ENCODE measurements at places on chromosomes 2 and 18.
A peak's percentile ranks its signal among the peaks of the same experiment; 100 is the strongest.

DNA sequence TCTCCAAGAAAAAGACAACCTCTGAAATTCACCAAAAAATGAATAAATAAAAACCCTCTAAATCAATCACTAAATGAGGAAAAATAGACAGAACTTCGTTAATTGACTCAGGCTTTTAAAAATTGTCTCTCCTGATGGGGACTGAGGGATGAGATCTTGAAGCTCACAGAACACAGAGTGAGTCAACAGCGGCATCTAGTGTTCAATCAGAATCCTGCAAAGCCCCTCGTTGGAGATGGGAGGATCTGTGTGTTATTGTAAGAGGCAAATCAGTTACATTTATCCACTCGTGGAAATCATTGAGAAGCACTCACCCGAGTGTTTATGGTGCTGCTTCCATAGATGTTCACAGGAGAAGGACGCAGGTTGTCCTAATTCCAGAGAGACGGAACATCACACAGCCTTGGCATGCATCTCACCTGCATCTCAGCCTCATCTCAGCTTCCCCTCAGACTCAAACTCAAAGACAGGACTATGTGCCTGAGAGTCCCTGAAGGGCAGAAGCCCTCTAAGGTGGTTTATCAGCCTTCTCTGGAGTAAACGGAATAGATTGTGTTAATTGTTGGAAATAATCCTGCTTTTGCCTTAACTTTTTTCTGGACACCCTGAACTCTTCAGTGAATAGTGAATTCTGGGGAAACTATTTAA, 82.0 kb downstream of the MREG start:
- peak; percentile 61 for DNase-seq

GRCh38 chr2:77005522-77005921, 516.7 kb downstream of the LRRTM4 start:
- DNase-seq: no peak

DNA sequence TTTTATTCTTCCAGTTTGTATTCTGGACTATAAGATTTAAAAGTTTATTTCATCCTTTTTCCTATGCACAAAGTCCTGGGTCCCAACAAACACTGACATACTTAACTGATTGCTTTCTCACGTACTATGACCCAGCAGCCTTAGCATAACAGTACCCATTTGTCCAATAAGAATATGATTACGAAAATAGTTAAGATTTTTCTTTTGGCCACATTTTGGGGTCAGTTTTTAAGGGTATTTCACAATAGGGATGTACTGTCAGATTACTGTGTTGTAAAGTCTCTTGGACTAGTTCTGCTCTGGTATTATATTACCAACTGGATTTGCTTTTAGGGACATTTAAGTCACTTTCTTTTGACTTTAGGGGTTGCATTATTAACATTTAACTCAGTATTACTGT, 46.1 kb downstream of the TTC39C start:
- DNase-seq: no peak

- no peak for DNase-seq
These were observed 9.7 kb downstream of the TMEM18 start for GRCh38 chr2:667332-667999.

- DNase-seq: no peak
These were observed 197.1 kb downstream of the LOXHD1 start for GRCh38 chr18:46459789-46460455.

DNA sequence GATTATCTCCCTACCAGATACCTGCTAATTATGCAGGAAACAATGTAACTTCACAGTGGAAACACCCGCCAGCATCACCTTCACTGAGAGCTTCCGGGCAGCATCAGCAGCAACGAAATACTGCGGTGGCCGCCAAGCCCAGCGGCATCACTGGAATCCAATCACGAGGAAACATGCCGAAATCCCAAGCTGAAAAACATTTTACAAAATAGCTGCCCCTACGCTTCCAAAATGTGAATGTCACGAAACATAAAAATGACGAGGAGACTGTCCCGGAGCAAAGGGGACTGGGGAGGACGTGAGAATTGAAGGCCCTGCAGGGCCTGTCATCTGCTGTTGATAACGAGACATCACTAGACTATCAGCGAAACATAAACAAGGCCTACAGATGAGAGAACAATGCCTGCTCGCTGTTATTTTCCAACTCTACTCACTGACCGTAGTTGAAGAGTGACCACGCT, 82.6 kb downstream of the HDAC4 start:
- peak; percentile 23 for DNase-seq

DNA sequence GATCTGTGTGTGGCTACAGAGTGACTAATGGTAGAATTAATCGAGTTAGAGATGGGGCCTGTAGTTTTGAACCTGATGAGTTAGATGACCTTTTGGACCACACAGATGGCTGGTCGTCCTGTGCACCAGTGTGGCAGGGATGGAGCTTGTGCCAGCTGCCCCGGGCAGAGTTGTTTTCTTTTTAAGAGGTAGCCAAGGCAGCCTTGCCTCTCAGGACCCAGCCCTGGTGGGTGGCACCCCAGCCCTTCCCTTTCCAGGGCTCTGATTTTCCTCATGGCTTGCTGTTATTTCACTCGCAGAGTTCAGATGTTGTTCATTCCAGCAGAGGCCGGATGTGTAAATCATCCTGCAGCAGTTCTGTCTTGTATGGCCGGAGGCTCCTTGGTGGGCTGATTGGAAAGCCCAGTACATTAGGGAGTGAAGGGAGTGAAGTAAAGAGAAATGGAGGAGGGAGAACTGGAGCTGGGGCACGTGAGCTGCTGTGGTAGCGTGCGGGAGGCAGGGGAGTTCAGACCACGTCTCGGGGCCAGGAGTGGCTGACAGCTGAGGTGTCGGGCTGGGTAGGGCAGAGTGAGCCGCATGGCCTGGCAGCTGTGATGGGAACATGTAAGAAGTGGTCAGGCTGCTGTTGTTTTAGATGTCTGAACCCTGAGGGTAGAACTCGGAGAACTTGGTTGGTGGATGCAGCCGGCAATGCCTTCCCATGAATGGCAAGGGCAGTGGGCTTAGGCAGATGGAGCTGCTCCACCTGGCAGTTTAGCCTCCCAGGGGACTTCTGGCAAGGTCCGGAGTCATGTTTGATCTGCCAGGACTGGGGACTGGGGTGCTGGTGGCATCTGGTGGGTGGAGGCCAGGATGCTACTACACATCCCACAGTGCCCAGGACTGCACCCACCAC, 28.8 kb downstream of the ASAP2 start:
- DNase-seq: no peak

- no peak for DNase-seq
These were observed 372.8 kb upstream of the MYT1L start for GRCh38 chr2:2703762-2704427.

DNA sequence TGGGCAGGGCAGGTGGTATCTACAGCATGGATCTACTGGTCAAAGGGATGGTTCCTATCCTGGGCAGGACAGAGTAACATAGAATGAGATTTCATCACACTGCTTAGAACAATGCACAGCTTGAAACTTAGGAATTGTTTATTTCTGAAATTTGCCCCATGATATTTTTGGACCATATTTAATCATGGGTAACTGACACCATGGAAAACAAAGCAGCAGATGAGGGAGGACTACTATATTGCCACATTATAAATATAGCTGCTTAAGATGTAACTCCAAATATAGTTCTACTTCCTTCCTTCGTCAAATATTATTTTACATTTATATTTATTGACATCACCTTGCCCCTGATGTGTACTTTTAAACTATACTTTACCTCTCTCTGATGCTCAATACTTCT, 254.7 kb downstream of the PTPRM start:
- no peak for DNase-seq

GRCh38 chr2:28326469-28326805, 66.2 kb upstream of the FOSL2 start:
- DNase-seq: no peak

- DNase-seq: no peak
These were observed 354.8 kb upstream of the MEIS1 start for GRCh38 chr2:66080127-66080526.

GRCh38 chr2:26477126-26477910, 606 bp downstream of the OTOF start:
- DNase-seq: no peak

DNA sequence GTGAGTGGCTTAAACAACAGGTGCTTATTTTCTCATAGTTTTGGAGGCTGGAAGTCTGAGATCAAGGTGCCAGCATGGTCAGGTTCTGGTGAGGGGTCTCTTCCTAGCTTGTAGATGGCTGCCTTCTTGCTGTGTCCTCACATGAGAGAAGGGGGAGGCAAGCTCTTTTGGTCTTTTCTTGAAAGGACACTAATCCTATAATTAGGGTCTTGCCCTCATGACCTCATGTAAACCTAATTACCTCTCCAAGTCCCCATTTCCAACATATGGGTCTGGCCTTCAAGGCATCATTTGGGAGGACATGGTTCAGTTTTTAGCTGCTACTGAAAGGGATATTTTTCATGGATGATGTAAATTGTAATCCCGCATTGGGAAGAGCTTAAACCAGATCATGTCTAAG, 18.0 kb downstream of the RBM44 start:
- no peak for DNase-seq

GRCh38 chr18:23550898-23551297, 35.4 kb downstream of the NPC1 start:
- no peak for DNase-seq

DNA sequence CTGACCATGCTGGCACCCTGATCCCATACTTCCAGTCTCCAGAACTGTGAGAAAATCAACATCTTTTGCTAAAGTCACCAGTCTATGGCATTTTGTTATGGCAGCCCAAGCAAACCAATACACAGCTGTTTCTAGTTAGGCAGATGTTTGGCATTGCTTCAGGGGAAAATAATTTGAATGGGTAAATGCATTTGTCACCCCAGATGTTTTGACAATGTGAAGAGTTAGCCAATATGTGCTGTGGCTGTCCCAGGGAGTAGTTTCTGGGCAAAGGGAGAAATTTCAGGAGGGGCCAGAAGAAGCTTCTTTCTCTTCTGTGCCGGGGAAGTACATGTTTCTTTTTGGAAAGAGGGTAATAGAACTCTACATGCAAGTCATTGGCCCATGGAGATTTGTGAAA, 619.0 kb downstream of the SLC4A3 start:
- no peak for DNase-seq

GRCh38 chr2:12304564-12305171, 412.1 kb upstream of the TRIB2 start:
- DNase-seq: no peak

GRCh38 chr2:133489641-133490410, 78.4 kb downstream of the NCKAP5 start:
- DNase-seq: no peak

DNA sequence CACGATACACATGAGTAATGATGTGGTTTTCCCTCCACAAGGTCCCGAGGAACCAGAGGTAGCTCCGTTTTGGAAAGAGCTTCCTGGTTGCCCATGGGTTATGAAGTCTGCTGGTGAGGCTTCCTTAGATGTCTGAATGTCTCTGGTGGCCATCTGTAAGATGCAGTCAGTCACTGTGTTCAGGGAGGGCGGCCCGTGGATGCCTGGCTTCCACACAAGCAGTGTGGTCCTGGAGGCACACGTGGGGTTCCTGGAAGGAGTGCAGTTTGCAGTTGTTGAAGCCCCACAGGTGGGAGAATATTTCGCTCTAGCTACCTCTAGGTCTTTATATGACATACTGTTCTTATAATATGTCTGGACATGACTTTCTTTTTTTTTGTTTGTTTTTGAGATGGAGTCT, 209.0 kb downstream of the FAM210A start:
- DNase-seq: no peak

DNA sequence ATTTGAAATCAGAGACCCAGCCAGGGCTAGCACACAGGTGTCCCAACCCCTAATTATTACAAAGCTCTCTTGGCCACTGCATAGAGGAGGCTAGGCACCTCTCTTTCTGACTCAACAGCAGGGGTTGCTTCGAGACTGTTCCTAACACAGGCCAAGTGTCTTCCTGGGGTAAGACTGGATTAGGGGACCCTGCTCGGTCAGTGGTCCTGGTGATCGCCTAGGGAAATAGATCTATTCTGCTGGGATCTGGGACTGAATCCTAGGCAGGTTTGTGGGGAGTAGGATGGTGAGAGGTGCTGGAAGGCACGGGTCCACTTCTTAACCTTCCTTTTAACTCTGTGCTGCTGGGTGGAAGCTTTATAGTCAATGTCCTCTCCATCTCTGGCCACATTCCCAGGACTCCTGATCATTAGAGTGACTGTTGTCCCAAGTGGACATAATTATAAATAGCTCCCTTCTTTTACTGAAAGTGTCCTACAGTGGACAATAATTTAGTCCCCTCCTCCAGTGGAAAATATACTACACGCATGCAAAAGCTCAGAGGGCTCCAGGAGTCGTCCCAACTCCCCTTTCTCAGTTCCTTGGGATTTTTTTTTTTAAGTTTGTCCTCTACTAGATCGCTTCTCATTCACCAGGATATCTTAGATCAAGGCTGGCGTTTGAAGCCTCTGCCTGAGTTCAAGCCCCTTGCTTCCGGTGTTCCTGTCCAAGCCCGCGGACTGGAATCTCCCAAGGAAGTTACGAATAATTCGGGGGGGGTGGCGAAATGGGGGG, 1.3 kb upstream of the TRIB2 start:
- peak; percentile 40 for DNase-seq

- DNase-seq: no peak
These were observed 23.1 kb upstream of the RBMS1 start for GRCh38 chr2:160516547-160517365.

- no peak for DNase-seq
These were observed 265.2 kb upstream of the SPHKAP start for GRCh38 chr2:228446734-228447133.

- DNase-seq: no peak
These were observed 89.1 kb downstream of the HS1BP3 start for GRCh38 chr2:20561637-20562454.

DNA sequence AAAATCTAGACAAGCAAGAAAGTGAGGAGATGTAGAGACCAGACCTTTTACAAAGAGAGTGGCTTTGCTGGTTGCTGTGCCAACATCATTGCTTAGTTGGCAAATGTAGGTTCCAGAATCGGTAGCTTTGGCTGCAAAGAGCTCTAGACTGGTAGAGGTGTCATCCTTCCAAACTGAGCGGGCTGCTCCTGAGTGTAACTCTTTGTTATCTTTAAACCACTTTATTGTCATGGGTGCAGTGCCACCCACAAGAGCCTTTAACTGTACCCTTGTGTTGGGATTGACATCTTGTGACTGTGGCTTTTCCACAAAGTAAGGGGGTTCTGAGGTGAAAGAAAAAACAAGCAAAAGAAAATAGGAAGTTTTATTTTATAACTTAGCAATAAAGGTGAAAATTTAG, 77.2 kb downstream of the TTN start:
- DNase-seq: no peak

- no peak for DNase-seq
These were observed 58.6 kb upstream of the SLC25A52 start for GRCh38 chr18:31819106-31819924.

All from ureter (tissue), 1 donor.